Naive thymus-derived CD8-positive, alpha-beta T cell (primary cell): ENCODE measurements at places on chromosomes 5 and 9. TPM values are rescaled to one million over a fixed set of nuclear protein-coding genes. Genes with fewer than 3 reads are reported as not detected.

MELK gene
- total RNA-seq: not detected

ANGPTL2 gene
- total RNA-seq: not detected

MLLT3 gene
- total RNA-seq: 73.0 TPM

NCS1 gene
- not detected for total RNA-seq

GDNF gene
- not detected for total RNA-seq

PHF24 gene
- total RNA-seq: not detected

GRXCR2 gene
- not detected for total RNA-seq

PCAT7 gene
- not detected for total RNA-seq

DNA sequence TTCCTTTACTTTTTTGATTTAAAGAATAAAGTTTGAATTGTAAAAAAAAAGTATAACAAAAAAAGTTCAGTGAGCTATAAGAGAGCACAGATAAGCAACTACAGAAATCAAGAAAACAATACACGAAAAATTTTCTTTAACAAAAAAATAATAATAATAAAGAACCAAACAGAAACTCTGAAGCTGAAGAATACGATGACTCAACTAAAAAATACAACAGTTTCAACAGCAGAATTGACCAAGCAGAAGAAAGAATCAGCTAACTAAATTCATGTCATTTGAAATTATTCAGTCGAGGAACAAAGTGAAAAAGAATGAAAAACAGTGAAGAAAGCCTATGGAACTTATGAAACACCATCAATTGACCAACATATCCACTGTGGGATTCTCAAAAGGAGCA is 177.7 kb downstream of the NDUFS4 start:
- no peak for DNase-seq

- no peak for DNase-seq
Measured at GRCh38 chr5:113487416-113487780, 855 bp downstream of the MCC start.

DNA sequence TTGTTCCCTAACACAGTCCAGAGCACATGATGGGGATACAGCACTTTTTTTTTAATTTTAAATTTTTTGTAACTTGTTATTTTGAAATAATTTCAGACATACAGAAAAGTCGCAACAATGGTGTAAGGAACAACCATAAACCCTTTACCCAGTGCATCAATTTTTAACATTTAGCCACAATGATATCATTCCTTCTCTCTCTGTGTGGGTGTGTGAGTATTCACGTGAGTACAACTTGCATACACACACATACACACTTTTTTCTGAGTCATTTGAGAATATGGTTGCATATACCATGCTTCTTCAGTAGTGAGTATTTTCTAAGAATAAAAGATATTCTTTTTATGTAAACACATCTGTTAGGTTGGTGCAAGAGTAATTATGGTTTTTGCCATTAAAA is 135.2 kb downstream of the ARHGAP26 start:
- no peak for DNase-seq

DNA sequence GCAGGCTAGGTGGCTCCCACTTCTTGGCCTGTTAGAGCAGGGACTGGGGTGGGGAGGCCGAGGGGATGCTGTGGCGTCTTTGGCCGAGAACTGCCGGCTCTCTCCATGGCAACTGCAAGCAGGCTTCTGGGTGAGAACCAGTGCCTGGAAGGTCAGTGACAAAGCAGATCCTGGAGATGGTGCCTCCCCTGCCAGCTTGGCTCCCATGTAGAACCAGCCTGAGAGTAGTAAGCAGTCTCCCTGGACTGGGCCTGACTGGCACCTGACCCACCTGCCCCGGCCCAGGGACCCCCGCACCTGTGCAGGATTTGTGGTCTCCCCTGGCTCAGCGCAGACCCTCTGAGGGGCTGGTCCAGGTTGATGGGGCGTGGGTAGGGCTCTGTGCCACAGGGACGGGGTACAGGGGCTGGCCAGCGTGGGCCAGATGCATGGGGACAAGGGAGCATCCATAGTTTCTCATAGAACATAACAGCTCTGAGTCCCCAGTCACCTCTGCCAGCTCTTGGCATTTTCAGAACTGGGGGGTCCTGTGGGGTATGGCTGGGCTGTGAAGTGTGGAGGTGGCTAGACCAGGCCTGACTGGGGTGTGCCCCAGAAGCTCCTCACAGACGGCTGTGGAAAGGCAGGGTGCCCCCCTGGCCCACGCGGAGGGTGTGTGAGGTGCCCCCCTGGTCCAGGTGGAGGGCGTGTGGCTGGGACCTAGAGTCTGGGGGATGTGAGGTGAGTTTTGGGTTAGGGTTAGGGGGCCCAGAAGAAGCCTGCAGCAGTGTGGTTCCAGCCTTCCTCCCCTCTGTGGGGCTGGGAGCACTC is 22.2 kb downstream of the CACNA1B start:
- no peak for DNase-seq

GRCh38 chr5:142320851-142321560 is 3.8 kb downstream of the SPRY4 start:
- no peak for DNase-seq

GRCh38 chr9:111857555-111858211 is 38.9 kb upstream of the UGCG start:
- DNase-seq: no peak

- DNase-seq: no peak
Measured at GRCh38 chr5:163508753-163509152, 3.3 kb downstream of the MAT2B start.

- no peak for DNase-seq
Measured at GRCh38 chr9:36315283-36315682, 57.0 kb upstream of the GNE start.

GRCh38 chr5:146409054-146409671 is 38.0 kb upstream of the TCERG1 start:
- DNase-seq: no peak

DNA sequence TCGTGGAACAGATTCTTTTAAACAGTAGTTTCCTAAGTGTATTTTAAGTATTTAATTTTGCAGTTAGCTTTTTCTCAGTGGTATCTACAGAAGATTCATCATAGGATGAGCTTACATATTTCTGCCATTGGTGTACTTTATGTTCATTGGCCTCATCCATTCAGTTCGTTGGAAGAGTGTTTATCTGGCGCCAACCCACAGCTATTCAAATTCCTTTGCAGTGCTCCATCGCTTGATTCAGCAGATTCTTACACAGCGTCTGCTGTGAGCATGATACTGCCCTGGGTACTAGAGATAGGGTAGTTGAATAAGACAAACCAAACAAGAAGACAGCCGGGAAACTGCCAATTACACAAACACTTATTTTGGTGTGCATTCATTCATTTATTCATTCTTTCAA is 55.1 kb downstream of the NUP214 start:
- DNase-seq: no peak

DNA sequence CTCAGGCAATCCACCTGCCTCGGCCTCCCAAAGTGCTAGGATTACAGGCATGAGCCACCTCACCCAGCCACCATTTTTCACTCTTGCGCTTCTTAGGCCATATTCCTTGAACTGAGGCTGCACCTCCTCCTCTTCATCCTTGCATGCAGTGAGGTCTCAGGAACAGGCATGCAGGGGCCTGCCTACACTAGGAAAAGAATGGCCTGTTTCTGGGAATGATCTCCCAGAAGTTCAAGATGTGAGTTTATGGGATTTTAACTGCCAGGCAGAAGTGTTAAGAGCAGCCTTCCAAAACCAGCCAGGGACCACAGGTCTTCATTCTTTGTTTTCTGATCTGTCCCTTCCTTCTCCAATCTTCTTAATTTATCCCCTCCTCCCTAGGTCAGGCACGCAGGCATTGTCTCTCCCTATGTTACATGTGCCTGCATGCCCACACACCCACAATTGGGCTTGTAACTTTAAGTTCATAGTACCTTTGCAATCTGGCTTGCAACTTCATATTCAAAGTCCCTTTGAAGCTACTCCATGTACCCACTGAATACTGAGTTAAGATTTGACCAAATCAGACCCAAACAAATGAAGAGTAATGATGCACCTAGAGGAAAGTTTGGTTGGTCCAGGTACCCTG is 10.5 kb upstream of the HSPA4 start:
- no peak for DNase-seq

DNA sequence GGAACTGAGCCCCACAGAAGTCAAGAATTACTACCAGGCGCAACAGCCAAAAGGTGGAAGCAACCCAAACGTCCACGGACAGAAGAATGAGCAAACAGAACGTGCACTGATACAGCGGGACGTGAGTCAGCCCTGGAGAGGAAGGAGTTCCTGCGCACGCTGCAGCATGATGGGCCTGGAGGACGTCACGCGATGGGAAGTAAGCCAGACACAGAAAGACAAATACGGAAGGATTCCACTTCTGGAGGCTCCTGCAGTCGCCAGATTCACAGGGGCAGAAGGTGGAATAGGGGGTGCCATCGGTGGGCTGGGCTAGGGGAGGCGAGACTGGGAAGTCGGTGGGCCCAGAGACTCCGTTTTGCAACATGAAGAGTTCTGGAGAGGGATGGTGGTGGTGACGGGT is 80.3 kb upstream of the PHYKPL start:
- no peak for DNase-seq

DNA sequence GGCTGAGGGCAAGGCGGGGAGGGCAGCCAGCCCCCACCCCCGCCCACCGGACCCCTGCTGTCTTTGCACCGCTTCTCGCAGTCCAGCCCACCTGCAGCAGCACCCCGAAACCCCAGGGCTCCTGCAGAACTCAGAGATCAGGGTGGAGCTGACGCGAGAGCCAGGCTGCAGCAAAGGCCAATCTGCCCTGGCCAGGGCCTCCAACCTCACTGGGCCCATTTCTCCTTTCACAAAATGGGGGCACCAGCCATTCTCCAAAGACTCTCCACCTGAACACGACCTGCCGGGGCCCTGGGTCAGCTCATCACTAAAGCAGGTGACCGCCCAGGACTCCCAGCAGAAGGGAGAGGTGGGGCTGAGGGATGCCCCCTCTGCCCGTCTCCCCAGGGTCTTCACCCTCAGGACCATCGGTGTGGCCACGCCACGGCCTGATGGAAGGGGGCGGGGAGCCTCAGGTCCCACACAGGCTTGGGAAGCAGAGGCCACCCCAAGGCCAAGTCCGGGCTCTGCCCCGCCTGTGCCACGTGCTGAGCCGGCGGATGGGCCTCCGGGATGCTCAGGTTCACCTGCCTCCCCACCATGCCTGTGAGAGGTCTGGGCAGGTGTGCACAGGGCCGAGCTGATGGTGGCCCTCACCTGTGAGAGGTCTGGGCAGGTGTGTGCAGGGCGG is 13.1 kb downstream of the NACC2 start:
- no peak for DNase-seq

DNA sequence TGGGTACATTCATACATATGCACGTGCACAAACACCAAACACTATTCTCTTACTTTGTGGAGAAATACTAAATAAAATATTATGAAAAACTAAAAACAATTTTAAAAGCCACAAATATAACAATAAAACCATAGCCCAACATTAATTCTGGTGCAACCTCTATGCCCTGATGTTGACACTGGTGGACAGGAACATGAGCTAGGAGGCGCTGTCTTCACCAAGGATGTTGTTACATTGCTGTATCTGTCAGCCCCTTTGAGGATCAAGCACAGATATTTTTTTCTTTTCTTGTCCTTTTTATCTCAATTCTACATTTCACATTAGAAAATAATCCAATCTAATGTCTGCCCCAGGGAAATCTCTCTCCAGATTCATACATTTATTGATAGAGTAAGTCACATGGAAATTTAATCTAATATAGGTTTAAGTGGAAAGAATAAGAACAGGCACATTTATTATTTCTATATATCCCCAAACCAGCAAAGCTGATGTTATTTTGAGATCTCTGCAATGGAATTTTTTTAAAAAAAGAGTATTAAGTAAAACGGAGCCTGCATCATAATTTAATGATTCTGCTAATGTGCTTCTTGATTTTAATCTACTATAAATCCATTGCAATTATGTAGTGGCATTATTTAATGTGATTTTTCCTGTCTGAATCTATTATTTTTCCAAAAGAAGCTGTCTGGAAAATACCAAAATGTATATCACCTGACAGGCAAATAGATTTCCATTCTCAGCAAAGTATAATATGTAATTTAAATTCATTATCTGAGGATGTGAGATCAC is 716.5 kb downstream of the MTRR start:
- DNase-seq: no peak

DNA sequence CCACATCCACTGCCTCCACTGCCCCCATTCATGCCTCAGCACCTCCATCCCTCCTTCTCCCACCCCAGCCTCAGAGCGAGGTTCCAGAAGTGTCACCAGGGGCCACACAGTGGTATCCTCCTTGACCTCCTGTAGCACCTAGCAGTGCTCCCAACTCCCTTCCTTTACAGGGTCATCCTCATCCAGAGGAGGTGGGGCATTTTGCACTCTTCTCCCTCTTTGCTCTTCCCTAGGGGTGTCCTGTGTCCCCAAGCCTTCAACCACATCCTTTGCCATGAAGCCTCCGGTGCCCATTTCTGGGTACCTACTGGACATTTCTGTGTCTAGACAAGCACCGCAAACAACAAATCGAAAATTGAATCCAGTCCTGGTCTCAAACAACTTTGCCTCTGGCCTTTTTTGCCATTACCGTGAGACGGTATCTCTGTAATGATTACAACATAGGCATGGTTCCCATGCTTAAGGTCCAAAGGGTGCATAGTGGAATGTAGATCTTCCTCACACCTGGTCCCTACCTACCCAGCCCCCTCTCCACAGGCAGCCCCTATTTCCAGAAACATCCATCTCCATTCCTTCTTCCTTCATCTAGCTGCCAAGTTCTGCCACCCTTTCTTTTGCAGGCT is 17.6 kb downstream of the WWC1 start:
- DNase-seq: no peak

DNA sequence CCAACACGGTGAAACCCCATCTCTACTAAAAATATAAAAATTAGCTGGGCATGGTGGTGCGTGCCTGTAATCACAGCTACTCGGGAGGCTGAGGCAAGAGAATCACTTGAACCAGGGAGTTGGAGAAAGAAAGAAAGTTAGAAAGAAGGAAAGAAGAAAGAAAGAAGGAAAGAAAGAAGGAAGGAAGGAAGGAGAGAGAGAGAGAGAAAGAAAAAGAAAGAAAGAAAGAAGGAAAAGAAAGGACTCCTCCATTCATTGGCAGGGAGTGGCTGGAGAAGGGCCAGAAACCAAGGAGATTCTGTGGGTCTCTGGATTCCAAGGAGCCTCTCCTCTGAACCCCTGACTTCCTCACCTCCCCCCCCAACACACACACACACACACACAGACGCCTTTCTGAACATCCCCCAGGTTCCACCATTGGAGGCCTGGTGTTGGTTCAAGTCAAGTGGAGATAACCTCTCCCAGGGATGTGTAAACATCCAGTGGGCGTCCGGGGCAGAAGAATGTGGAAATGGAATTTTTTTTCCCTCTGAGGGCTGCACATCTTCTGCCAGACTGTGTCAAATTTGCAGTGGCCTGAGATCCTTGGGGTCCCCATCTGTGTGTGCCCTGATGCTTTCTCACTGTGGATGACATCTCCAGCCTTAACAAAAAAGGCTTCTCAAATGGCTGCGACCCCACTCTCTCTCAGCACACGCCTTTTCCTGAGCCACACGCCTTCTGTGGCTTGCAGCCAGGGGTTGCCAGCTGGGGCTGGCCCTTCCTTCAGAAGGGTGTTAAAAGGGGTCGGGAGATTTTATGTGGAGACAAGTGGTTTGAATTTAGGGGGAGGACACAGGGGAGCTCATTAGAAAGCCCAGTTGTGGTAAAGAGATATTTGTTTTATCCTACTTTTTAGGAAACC is 109.3 kb upstream of the HAND1 start:
- no peak for DNase-seq

- peak; percentile 21 for DNase-seq
Measured at GRCh38 chr9:130835441-130836298, 616 bp downstream of the ABL1 start.
